ENCODE measurements at places on chromosomes 4 and X.

DNA sequence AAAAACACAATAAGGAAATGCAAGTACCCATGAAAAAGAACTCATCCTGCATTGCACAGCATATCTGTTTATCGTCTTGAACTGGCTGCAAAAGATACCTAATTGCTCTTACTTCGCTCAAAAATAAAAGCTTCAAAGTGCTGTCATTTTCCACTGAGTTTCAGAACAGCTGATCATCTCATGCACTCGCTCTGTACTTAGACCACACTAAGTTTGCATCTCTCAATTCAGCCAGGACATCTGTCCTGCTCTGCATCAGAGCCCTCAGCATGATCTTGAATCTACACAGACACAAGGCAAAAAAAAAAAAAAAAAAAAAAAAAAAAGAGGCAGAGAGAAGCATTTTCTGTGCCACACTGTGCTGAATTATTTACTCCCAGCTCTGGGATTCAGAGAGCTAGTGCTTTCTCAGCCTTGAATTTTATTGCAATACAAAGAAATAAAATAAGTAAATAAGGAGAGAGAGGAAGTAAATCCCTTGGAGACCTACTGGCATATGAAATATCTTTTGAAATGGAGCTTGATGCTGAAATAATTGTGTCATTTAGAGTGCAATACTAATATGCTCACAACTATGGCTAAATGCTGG lies 81.3 kb downstream of the PPP1R2C start:
- no peak for DNase-seq

- no peak for DNase-seq
Observed at GRCh38 chr4:2296631-2297601, 35.0 kb upstream of the MXD4 start.

- no peak for DNase-seq
Observed at GRCh38 chr4:8402640-8403039, 37.9 kb downstream of the ACOX3 start.

DNA sequence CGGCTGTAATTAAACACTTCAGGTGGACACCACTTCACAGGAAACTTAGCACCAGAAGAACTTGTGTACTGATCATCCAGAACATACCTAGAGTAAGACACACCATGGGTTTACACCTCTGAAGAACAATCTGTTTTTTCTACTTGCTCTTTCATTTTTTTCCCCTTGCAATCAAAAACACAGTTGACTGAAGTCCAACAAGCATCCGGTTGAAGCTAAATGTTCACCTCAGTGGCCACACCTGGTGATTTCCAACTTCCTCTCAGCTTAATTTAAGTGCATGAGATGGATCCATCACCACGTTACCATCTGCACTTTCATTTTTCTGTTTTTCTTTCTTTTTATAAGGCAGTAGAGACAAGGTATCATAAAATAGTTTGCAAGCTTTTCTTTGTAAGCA lies 4.9 kb upstream of the TXK start:
- DNase-seq = no peak

DNA sequence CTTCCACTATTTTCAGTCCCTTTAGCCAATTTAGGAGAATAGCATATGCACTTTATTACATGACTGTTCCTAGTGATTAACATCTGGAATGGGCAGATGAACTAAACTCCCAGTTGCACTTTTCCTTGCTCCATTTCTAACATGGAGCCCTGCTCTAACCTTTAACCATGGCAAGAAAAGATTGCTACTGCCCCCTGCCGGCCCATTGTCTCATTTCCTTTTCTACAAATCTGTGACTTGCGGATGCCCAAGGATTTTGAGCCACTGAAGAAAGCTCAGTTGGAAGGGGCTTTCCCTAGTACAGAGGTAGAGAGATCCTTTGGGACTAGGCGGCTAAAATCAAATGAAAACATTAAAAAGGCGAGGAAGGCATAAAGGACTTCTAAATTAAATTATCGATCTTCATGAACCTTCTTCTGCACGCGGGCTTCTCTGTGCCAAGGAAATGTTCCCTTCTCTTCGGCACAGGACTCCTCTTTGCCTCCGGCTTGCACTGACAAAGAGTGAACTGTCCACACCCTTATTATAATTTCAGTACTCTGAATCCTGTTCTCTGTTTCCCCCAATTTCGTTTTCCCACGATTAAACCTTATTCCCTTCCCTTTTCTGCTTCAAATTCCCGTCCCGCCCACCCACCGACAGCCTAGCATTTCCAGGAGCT lies 577 bp upstream of the GLRA2 start:
- no peak for DNase-seq

GRCh38 chrX:74923942-74924448 lies 1.3 kb downstream of the NEXMIF start:
- no peak for DNase-seq

DNA sequence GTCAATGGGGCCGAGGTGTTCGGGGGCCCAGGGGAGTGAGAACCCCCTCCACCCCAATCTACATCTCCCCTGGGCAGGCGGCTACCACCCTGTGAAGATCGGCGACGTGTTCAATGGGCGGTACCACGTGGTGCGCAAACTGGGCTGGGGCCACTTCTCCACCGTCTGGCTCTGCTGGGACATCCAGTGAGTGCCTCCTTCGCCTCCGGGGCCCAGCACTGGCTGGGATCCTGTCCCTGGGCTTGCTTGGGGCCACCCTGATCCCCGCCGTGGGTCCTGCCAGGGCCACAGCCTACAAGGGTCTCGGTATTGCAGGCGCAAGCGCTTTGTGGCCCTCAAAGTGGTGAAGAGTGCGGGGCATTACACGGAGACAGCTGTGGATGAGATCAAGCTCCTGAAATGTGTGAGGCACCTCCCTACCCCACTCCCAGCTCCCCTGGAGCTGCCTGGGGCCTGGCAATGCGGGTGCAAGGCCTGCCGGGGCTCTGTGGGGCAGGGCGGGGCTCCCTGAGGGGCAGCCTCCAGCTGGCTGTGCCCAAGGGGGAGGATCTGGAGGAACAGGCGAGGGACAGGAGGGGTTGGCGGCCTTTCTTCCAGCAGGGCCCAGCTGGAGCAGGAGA lies 697 bp downstream of the SRPK3 start:
- no peak for DNase-seq

GRCh38 chrX:69603566-69604194 lies 12.2 kb upstream of the EDA start:
- no peak for DNase-seq

GRCh38 chrX:125404667-125405160 lies 85.0 kb downstream of the TEX13C start:
- DNase-seq = no peak
